Epithelial cell of esophagus (primary cell): ENCODE measurements at places on chromosomes 13 and 19.
A peak's percentile ranks its signal among the peaks of the same experiment; 100 is the strongest.

- peak; percentile 74 for DNase-seq
Observed at GRCh38 chr19:44684892-44685863, 13.8 kb upstream of the CEACAM16 start.

GRCh38 chr13:114286808-114287207, 5.4 kb downstream of the UPF3A start:
- no peak for DNase-seq

GRCh38 chr19:50434525-50434924, 1.8 kb downstream of the MYBPC2 start:
- no peak for DNase-seq

DNA sequence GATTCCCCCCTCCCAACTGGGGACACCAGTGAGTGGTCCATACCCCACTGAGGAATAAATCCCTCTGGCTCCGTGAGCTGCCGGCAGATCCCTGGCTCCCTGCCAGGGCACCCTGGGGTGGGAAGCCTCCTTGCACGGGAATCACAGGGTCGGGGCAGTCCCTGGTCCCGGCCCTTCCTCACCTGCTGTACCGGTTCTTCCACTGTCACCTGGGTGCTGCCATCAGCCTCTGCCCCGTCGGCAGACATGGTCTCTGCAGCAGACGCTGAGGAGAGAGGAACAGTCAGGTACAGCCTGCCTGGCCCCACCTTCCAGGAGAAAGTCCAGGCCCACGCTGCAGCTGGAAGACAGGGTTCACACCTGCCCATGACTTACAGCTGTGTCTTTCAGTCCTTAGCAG, 6.3 kb downstream of the PLIN3 start:
- peak; percentile 50 for DNase-seq

GRCh38 chr19:55585658-55586339, 5.2 kb upstream of the ZNF579 start:
- DNase-seq = peak; percentile 23

- no peak for DNase-seq
Observed at GRCh38 chr13:50523307-50523706, 320.2 kb downstream of the DLEU7 start.

GRCh38 chr13:71513411-71514033, 353.5 kb downstream of the DACH1 start:
- no peak for DNase-seq

GRCh38 chr13:88188986-88189385, 517.8 kb downstream of the SLITRK5 start:
- no peak for DNase-seq

- peak; percentile 29 for DNase-seq
Observed at GRCh38 chr13:30978981-30979956, 46.8 kb downstream of the TEX26 start.

DNA sequence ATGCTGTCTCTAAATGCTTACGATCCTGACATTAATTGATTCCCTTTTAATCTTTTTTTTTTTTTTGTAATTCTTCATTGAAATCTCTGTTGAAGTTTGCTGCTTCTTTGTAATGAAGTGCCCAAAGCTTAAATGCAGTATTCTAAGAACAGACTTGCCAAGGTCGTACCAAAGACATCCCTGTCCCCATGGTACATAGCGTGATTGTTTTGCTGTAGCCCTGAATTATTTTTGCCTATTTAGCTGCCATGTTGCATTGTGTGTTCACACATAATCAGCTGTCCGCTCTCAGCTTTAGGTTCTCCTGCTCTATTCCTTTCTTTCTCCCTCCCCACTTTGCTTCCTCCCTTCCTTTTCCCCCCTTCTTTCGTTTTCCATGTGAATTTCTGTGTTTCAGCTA, 21.1 kb downstream of the FGF9 start:
- no peak for DNase-seq

DNA sequence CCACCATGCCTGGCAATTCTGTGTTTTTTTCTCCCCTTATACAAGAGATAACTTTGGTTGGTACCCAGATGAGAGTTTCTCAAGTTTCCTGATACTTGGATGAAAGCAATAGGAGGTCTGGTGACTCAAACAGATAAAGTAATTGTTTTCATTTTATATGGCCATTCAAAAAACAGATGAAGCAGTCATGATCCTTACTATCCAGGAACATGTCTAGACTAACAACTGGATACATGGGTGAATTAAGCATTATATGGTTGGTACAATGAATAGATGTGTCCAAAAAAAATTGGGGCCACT, 8.5 kb downstream of the ZNF430 start:
- no peak for DNase-seq

- peak; percentile 11 for DNase-seq
Observed at GRCh38 chr13:44989941-44990340, 603 bp downstream of the GPALPP1 start.
